GM19239 (cell line): ENCODE measurements at places on chromosomes 2 and 18.

DNA sequence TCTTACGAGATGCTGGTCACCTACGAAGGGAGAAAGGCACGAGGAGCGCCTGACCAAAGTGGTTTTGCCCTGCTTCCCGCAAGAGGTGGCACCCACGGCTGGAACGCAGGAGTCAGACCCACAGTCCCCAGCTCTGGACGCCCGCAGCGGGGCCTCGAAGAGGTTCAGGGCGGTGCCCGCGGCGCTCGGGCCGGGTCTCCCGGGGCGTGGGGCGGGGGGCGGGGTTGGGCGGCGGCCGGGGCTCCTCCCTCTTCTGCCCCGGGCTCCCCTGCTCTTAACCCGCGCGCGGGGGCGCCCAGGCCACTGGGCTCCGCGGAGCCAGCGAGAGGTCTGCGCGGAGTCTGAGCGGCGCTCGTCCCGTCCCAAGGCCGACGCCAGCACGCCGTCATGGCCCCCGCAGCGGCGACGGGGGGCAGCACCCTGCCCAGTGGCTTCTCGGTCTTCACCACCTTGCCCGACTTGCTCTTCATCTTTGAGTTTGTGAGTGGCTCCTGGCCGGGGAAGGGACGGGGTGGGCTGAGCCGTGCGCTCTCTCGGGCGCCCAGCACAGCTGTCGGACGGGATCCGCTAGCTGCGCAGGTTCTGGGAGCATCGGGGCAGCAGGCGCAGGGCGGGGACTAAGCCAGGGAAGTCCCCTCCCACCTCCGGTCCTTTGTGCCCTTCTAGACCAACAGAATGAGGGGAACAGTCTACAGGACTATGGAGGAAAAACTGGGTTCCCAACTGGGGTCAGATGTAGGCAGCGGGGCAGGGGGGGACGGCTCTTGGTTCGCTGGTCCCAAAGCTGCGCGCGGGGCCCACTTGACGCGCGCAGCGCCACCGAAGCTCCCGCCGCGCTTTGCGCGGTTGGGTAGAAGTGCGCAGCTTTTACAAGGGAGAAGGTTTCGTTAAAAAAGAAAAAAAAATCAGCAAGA, at the start of gene MAL:
TSS of gene MAL (plus strand) at position 303 of the 914 bp plus-strand sequence. CDS start at position 388, 85 bp downstream.
- DNase-seq = no peak

- no peak for DNase-seq
Measured at GRCh38 chr2:26642429-26642828, 1.3 kb upstream of the CIB4 start.

DNA sequence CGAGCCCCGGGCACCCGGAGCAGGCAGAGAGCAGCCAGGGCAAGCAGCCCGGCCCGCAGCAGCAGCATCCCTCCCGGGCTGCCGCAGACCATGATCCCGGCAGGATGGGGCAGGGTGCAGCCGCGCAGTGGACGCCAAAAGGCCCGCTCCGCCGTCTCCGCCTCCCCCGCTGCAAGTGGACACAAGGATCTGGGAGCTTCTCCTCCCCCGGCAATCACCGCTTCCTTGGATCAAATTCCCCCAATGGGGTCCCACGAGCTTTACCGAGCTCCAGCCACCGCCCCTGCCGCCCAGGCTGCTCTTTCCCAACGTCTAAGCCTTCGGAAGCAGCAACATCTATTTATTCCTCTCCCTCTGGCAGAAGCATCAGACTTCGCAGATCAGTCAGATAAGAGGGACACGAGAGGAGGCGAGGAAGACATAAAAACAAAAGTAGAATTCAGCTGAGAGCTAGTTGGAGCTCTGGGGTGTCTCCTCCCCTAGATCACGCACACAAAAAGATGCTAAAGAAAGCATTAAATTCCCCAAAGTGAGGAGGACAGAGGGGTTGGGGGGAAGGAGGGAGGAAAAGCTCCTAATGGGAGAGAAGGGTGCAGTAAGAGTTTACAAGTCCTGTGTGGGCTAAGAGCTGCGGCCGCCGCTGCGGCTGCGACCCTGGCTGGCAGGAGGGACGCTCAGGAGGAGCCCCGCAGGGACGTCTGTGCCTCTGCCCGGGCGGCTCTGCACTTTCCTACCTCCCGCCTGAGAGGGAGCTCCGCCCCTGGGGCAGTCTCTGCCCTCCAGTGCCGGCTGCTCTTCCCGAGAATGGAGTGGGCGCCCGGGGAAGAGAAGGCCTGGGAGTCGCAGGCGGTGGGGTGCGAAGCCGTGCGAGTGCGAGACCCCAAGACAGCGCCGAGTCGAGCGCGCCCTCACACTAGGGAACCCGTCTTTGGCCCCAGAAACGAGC, at the start of gene FRZB:
TSS of gene FRZB (minus strand) at position 177 of the 946 bp plus-strand sequence. CDS start at position 92, 85 bp downstream.
- no peak for DNase-seq

DNA sequence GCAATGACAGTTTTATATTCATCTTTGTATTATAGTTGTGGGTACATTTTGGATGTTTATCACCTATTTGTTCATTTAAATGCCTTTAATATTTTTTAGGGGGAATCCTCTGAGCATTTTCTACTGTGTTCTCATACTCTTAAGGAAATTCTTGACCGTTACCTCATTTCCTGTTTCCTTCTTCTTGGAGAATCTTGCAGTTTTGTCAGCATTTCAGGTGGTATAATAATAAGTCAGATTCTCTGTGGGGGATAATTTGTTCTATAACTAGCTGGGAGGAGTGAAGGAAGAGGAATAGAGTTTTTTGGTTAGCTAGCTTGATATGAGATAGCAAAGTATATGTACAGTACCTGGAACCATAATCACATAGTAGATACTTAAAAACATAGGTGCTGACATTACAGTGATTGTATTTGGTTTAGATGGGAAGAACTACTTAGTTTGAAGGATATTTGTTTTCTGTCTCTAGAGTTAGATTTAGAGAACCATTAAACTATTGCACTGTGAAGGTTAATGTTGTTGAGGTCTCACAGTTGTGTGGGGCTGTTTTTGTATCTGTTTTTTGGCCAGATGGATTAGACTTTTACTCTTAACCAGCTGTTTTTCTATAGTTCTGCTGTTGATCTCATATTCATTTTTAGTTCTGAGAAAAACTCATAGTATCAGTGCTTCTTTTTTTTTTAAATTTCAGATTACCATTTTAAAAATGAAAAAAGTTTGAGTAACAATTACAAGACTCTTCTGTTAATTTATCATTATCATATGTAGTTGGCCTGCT, 14.2 kb downstream of the MTX2 start:
- no peak for DNase-seq

DNA sequence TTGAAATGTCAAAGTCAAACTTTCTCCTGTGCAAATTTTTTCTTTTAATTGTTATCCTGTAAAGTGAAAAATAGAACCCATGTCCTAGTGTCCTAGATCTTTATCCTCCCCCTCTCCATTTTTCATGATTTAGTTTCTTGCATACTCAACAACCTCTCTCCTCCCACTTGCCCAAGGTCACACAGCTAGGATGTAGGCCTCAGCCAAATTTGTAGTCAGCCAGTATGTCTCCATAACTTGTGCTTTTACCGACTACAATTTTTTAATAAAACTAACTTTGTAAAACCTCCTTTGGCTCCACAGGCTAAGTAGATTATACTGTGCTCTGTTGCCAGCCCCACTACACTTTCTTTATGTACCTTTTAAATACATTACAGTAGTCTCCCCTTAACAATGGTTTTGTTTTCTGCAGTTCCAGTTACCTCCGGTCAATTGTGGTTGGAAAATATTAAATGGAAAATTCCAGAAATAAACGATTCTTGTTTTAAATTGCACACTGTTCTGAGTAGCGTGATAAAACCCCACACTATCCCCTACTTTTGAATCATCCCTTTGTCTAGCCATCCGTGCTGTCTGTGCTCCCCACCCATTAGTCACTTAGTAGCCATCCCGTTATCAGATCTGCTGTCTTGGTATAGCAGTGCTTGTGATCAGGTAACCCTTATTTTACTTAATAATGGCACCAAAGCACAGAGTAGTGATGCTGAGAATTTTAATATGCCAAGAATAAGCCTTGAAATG, 22.8 kb downstream of the GULP1 start:
- no peak for DNase-seq

DNA sequence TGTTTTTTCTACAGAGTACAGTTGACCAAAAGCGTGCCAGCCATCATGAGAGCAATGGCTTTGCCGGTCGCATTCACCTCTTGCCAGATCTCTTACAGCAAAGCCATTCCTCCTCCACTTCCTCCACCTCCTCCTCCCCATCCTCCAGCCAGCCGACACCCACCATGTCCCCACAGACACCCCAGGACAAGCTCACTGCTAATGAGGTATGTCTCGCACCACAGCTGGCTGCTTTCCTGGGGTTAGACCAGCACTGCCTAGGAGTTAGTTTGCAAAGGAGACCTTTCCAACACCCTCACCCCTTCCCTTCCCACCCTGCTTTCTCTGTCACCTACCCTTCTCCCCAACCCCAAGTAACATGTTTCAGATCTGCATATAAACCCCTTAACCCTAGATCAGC, 120.3 kb upstream of the IL1R2 start:
- DNase-seq = no peak

GRCh38 chr2:174750923-174751441, 13.3 kb downstream of the CHRNA1 start:
- DNase-seq = no peak

GRCh38 chr2:176589825-176590440, 320.7 kb downstream of the MTX2 start:
- DNase-seq = no peak

DNA sequence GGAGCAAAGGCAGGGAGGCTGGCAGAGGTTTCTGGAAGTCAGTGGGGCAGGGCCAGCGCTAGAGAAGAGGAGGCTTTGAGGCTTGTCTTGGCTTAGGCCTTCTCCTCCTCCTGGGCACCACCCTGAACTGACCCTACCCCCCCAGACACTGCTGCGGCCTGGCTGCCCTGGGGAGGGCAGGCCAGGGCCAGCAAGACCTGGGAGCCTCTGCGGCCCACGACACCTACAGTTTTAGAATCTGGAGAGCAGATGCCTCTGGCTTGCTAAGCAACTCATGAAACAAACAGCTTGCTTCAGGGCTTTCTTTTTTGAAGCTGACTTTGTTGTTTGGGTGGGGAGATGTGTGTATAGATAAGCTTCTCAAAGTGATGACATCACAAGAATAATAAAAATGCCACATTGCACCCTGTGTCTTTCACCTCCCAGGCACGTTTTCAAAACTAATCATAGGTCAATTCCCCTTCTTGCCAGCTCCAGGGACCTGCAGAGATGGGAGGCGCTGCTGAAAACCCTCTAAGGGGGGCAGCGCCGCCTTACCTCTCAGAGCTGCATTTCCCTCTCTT, 46.2 kb upstream of the SMAD7 start:
- no peak for DNase-seq

- DNase-seq = no peak
Measured at GRCh38 chr2:77284353-77284752, 237.8 kb downstream of the LRRTM4 start.

- DNase-seq = no peak
Measured at GRCh38 chr2:216084547-216084946, 2.8 kb downstream of the TMEM169 start.

DNA sequence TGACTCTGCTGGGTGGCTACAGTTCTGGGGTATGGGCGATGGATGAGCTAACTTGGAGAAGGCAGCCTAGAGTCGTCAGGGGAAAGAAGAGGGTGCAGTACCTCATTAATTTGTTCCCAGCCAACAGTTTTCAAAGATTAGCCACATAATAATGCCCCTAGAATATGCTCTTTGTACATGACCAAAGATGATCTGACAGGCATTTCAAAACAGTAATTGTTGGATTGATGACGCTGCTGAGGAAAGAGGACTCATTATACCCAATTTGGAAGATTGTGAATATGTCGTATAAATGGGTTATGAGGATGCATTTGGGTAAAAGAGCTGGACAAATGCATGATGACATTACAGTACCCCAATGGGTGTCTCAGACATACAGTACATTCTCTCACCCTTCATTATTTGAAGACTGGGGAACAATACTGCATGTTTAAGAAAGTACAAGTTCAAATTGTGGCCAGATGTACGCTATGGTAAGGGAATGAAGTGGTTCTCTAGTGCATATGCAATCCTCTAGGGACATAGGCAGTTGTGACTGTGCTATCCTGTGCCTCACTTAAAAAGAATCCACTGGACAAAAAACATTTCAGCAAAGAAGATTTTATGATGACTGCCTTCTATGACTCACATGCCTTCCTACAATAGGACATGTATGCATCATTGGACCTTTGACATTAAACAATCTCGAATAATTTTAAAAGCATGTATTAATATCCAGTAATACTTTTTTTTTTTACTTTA, 233.2 kb downstream of the CNTNAP5 start:
- DNase-seq = no peak

DNA sequence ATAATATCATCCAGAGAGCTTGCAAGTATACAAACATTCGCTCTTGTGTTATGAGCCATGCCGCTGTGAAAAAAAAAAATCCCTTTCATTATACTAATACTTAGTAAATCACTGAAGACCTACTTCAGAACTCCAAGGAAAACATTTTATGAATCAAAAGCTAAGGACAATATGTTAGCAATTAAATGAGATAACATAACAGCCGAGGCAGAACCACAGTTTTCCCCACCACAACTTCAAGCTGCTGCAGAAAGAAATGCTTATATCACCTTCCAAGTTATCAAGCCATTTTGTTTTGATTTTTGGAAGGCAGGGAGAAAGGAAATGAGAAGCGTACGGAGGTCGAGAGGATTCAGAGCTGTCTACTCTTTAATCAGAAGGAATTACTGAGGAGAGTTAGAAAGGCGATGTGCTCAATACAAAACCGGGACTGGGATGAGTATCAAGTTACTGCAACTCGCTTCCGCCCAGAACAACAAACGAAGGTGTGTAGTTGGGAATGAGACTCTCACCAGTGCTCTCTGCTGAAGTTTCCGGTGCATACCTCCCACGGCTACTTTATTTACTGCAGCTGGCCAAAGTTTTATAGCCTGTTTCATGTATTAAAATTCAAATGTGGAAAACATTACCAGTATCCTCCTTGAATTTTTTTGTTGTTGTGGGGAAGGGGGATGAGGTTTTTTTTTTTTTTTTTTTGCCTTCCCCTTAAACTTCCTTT, 292.2 kb upstream of the CCDC68 start:
- DNase-seq = no peak

DNA sequence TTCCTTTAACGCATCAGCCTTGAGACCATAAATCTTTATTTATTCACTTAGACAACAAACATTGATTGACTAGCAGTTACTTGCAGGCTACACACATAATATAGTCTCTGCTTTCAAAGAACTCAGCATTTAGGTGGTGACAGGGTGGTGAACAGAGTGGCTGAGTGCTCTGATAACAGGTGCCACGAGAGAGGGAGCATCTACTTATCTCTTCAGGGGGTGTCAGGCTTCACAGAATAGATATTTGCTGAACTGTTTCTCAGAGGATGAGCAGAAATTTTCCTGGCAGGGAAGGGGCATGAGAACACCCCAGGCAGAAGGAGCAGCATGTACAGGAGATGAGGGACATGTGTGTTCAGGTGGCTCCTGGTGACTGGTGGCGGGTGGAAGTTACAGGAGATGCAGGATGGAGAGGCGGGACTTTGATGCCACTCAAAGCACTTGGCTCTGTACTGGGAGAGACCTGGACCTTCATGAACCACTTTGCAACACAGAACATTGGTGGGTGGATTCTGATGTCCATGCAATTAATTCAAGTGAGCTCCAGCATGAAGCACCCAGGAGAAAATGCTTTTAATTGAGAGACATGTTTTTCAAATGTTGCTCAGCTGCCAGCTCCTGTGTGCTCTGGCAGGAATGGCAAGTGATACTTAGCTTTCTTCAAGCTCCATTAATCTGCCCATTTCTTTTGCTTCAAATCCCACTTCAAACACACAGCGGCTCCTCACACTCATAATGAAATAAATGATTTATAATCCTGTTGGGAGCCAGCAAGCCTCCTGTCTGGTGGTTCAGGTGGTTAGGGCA, 248.9 kb downstream of the MYCN start:
- no peak for DNase-seq
